ENCODE measurements at places on chromosomes 6 and 20.

- DNase-seq = no peak
Measured at GRCh38 chr6:15802466-15802865, 139.6 kb upstream of the DTNBP1 start.

DNA sequence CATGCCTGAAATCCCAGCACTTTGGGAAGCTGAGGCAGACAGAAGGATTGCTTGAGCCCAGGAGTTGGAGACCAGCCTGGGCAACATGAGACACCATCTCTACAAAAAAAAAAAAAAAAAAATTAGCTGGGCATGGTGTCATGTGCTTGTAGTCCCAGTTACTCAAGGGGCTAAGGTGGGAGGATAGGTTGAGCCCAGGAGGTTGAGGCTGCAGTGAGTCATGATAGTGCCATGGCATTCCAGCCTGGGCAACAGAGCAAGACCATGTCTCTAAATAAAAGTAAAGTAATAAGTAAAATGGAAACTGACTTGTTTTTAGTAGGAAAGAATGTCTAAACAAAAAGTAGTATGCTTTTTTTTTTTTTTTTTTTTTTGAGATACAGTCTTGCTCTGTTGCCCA lies 240.7 kb downstream of the ARID1B start:
- no peak for DNase-seq

- DNase-seq = no peak
Measured at GRCh38 chr20:57756921-57757320, 47.1 kb upstream of the PMEPA1 start.

- DNase-seq = no peak
Measured at GRCh38 chr20:12798286-12798685, 210.5 kb upstream of the SPTLC3 start.

- no peak for DNase-seq
Measured at GRCh38 chr6:84282550-84282949, 55.1 kb upstream of the CEP162 start.
